Activated CD4-positive, alpha-beta T cell treated with anti-CD3 and anti-CD28 coated beads, Interleukin-2, amount 50 U/mL, for 48 hours (primary cell): ENCODE measurements at places on chromosomes 4 and X.

DNA sequence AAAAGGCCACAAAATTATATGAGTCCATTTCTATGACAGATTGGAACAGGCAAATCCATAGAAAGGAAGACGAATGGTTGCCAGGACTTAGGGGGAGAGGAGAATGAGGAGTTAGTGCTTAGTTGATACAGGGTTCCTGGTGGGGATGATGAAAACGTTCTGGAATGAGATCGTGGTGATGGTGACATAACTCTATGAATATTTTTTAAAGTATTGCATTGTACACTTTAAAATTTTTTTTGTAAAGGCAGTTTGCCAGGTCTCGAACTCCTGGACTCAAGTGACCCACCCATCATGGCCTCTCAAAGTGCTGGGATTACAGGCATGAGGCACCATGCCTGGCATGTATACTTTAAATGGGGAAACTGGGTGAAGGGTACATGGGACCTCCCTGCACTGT is 9.9 kb upstream of the CCNQ start:
- DNase-seq = no peak

- no peak for DNase-seq
Observed at GRCh38 chr4:48311896-48312295, 29.4 kb upstream of the SLAIN2 start.

GRCh38 chr4:70901607-70901983 is 574 bp upstream of the MOB1B start:
- DNase-seq = no peak

DNA sequence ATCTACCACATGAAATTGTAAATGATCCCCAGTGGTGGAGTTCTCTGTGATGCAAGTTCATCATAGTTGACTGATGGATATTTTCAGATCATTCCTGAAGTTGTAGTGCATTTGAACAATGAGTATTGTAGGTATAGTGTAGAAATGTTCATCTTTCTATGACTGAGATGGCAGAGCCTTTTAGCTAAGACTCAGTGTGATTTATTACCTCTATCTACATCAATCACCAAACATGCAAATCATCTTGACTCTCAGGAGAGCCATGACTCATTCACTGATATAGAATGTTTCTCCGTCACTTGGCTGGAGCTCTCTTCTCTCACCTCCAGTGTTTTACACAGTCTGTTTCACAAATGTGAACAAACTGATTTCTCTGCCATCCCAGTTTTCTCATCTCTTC is 392.6 kb downstream of the IL1RAPL1 start:
- no peak for DNase-seq

DNA sequence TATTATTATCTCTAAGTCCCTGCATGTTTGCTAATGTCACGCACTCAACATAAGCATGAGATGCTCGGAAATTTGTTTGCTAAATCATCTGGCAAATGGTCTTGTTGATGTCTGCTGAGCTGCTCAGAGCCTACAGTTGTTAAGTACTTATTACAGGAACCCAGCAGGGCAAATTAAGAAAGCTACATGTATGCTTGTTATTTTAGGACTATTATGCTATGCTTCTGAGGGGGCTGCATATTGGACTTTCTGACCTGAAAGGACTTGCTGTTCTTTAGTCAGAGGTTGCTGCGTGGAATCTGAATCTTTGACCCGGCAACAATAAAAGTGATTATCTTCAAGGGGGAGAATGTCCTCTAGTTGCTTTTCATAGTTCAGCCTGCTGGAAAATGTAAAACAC is 36.3 kb upstream of the TENM3 start:
- DNase-seq = no peak

GRCh38 chrX:19721726-19722370 is 165.6 kb downstream of the SH3KBP1 start:
- no peak for DNase-seq

DNA sequence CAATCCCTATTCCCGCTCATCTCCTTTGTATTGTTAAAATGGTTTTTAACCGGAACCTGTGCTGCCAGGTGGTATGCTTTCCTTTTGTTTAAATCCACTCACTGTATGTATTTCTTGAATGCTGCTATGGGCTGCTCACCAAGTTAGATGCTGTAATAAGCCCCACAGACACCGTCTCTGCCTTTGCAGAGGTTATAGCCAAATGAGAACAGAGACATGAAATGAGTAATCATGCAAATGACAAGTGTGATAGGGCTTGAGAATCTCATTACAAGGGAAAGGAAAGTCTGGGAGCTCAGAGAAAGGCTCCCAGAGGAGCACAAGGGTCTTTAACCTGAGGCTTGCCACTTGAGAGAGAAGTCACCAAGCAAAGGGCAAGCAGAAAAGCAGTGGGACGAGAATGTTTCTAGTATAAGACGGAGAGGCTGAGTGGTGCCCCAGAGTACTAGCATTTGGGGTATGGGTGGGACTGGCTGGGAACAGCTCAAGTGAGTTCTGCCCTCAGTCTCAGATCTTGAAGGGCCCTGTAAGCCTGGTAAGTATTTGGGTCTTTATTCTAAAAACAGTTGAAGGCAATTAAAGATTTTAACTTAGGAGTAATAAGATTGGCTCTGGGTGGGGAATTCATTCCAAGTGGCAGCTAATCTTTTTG is 110.8 kb upstream of the H2AZ1 start:
- DNase-seq = no peak

GRCh38 chr4:128600996-128601871 is 208.3 kb upstream of the JADE1 start:
- no peak for DNase-seq

DNA sequence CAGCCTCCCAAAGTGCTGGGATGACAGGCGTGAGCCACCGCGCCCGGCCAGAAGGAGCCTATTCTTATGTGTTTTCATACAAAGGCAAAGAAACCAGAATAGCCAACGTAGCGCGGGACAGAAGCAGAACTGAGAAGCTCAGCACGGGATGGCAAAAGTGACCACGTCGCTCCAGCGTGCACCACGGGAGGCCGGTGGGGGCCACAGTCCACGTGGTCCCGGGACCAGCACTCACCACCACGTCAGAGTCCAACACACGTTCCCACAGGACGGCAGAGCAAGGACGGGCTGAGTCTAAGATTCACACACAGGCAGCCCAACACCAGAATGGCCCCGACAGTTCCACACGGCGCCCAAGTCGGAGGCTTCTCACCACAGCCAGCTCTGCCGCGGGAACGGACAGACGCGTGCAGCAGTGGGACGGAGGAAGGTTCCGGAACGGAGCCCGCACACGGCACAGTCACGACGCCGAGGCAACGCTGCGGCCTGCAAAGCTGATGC is 18.8 kb upstream of the GTPBP6 start:
- DNase-seq = no peak

DNA sequence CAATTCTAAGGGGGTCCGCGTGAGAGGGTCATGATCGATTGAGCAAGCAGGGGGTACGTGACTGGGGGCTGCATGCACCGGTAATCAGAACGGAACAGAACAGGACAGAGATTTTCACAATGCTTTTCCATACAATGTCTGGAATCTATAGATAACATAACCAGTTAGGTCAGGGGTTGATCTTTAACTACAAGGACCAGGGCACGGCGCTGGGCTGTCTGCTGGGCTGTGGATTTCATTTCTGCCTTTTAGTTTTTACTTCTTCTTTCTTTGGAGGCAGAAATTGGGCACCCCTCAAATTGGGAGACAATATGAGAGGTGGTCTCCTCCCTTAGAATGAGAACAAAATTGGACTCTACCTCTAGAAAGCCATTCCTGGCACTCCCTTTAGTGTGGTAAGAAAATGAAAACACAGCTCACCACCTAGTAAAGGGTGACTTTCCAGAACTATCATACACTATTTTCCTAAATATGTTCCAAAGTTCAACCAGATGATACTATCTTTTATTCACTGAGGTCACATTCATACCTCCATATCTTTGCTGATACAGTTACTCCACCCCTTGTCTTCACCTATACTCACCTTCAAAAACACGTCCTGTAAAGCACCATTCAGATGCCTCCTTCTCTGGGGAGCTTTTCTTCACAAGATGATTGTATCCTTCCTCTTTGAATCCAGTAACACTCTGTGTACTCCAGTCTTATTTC is 1058.3 kb upstream of the SLIT2 start:
- no peak for DNase-seq

GRCh38 chrX:133402830-133403625 is 12.3 kb downstream of the GPC4 start:
- DNase-seq = no peak

- DNase-seq = no peak
Observed at GRCh38 chrX:31353095-31353494, 281.3 kb upstream of the FTHL17 start.

GRCh38 chrX:32871636-32872035 is 339.7 kb downstream of the DMD start:
- no peak for DNase-seq

DNA sequence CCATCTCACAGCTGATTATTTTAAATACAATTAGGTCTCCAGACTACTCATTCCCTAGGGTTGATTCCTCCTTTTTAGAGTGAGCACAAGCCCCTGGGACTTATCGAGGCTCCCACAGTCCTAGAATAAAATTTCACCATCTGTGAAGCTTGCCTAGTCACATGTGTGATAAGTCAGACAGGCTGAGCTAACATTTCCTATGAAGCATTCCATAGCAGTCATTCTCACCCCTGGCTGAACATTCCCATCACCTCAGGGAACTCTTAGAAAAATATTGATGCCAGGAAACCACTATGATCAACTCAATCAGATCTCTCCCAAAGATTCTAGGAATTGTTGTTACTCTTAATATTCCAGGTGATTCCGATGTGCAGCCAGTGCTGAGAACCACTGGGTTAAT is 37.7 kb downstream of the ARHGEF9 start:
- no peak for DNase-seq

GRCh38 chr4:150582146-150582872 is at the start of gene MAB21L2:
TSS of gene MAB21L2 (plus strand) at chr4:150582151. CDS start at chr4:150583030, 879 bp downstream.
- DNase-seq = no peak

GRCh38 chr4:27524224-27524623 is 663.6 kb downstream of the STIM2 start:
- no peak for DNase-seq
